T follicular helper cell (primary cell): ENCODE measurements at places on chromosomes 5 and 9.

GRCh38 chr9:27073841-27074728, 34.9 kb upstream of the TEK start:
- DNase-seq: no peak

- DNase-seq: no peak
Measured at GRCh38 chr5:156366521-156366920, 39.6 kb downstream of the SGCD start.

GRCh38 chr5:163913548-163913947, 408.1 kb downstream of the MAT2B start:
- no peak for DNase-seq

GRCh38 chr5:174272671-174273070, 227.2 kb downstream of the NSG2 start:
- DNase-seq: no peak

DNA sequence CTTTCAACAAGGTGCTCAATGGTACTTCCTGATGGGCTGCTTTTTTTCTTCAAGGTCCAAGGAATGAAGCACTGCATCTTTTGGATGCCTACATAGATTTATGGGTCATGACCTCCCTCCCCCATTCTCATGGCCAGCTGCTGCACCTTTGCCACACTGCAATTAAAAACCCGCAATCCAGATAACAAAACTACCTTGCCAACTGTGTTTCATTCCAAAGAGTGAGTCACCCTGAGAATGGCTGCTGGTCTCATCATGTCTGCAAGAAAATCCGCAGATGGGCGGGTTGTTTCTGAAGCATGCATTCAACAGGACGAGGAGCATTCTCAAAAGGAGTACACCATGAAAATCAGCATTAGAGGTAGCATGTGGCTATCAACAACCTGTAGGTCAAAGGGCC, 139.8 kb downstream of the ELAVL2 start:
- DNase-seq: no peak

DNA sequence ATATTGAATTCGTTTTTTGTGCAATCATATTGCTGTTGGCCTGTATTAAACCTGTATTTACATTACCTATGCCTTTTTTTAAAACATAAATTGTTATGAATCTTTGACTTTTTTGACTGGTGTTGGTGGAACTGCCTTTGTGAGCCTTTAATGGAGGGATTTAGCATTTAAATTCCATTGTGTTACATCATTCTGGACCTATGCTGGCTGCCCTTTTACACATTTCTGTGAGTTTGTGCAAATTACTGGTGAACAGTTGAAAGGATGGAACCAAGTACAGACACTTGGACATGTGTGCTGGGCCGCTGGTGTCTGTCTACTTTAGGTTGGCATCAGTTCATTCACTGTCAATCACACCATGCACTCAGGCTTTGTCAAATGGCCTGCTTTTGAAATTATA, 3.4 kb downstream of the SNX18 start:
- no peak for DNase-seq
